ENCODE measurements at places on chromosomes 6 and 20. TPM values are rescaled to one million over a fixed set of nuclear protein-coding genes. Genes with fewer than 3 reads are reported as not detected.

Gene CTAGE9
- total RNA-seq, result not detected

Gene PPP1R16B
- total RNA-seq, result not detected

Gene TUBB2B
- 5.2 TPM for total RNA-seq

Gene ANKRD66
- total RNA-seq, result not detected

Gene KHDC1L
- 0.43 TPM for total RNA-seq

Gene SUMO4
- 2.6 TPM for total RNA-seq

Gene KIAA0408
- total RNA-seq, result 1.3 TPM

Gene PTCRA
- not detected for total RNA-seq

Gene FAM110A
- total RNA-seq, result 5.2 TPM

Gene CENPW
- total RNA-seq, result 12.5 TPM

Gene TOX2
- 0.43 TPM for total RNA-seq

Gene C6orf52
- not detected for total RNA-seq

Gene GTPBP2
- 69.9 TPM for total RNA-seq

Gene ELOVL2
- 1.6 TPM for total RNA-seq

Gene CTCFL
- total RNA-seq, result not detected

Gene CST8
- total RNA-seq, result not detected

Gene ID4
- 2.2 TPM for total RNA-seq

Gene RPS6KA2
- 15.5 TPM for total RNA-seq

Gene SCGN
- total RNA-seq, result not detected

Gene EPHA7
- 0.32 TPM for total RNA-seq

Gene LY6G5C
- 0.64 TPM for total RNA-seq

Gene CALHM6
- total RNA-seq, result not detected

Gene MUCL3
- total RNA-seq, result not detected

Gene METTL24
- total RNA-seq, result not detected

Gene SGK2
- 0.64 TPM for total RNA-seq

Gene SLC22A3
- 1.3 TPM for total RNA-seq

Gene PNLDC1
- 0.32 TPM for total RNA-seq

Gene DLK2
- 0.64 TPM for total RNA-seq

Gene CLIC5
- total RNA-seq, result not detected

Gene DOK5
- 1.3 TPM for total RNA-seq

Gene SLC22A2
- total RNA-seq, result under 0.01 TPM

Gene PSMB9
- 59.6 TPM for total RNA-seq

Gene DPPA5
- total RNA-seq, result not detected

Gene CCR6
- not detected for total RNA-seq

Gene AMD1
- total RNA-seq, result 123 TPM

Gene SLPI
- total RNA-seq, result not detected

Gene HLA-DQA1
- not detected for total RNA-seq

Gene ADGRF4
- 0.43 TPM for total RNA-seq

Gene SLC22A16
- not detected for total RNA-seq
